ENCODE measurements at places on chromosomes 1 and 21.

DNA sequence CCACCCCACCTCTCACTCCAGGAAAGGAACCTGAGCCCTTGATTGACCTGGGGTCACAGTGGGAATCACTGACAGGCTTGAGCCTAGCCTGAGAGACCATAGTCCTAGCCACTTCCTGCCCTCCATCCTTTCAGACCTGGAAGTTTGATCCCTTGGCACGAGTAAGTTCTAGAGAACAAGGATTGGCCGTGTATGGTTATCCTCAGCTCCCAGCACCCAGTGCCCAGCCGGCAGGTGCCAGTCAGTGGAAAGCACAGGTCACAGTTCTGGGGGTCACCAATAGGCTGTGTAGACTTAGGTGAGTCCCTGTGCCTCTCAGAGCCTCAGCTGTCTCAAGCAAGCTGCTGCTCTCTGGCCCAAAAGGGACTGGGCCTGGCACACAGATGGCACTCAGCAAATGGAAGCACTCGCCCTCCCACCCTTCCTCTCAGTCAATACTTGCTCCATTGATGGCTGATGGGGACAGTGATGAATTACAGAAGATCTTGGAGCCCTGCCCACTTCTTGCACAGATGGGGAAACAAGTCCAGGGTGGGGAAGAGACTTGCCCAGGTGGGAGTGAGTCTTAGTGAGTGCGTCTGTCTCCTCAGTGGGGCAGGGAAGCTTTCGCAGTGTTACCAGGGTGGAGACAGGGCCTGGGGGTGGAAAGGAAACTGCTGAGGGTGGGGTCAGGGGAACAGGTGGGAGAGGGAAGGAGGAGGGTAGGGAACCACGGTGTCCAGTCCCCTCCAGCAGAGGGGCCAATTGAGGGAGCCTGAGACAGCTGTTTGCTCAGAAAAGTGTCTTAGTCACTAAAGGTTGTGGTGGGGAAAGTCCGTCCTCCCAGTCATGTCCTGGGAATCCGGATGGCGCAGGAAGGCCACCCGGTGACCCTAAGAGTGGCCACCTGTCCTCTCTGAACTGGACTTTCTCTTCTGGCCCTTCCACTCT lies 2.6 kb upstream of the KCNQ4 start:
- no peak for DNase-seq

GRCh38 chr21:38729754-38730379 lies 75.9 kb upstream of the ETS2 start:
- peak; percentile 54 for DNase-seq

DNA sequence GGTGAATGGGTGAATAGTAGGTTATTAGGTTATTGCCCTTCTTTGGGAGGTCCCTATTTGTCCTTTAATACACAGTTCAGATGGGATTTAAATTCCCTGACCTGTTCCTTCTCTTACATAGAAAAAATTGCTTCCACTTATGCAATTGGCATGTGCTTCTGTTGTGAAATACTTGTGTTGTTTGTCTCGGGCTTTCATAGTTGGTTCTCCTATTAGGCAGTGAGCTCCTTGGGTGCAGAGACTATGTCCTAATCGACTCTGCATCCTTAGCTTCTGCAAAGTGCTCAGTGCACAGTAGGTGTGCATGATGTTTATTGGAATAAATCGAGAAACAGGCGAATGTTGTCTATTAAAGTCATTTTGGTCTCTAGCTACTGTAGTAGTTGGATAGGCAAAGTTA lies 1.3 kb upstream of the PDE4B start:
- DNase-seq, result peak; percentile 72

DNA sequence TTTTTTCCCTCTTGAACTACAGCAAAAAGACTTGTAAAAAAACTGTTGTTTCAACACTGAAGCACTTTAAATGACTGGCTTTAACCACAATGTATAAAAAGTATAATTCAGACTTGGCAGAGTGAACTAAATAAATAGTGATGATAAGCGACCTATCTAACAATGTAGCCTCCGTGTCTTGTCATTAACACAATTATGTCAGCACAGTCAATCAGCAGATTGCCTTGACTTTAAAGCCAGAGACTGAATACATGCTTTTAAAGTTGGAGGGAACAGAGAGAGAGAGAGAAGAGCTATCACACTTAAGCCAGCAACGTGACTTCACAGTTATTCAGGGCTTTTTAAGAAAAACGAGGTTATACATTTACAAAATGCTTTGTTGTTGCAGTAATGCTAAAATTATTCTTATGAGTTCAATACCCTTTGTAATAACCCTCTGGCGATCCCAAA lies 378.1 kb downstream of the LMO4 start:
- peak; percentile 3 for DNase-seq

GRCh38 chr1:97647776-97648175 lies 273.1 kb downstream of the DPYD start:
- DNase-seq, result peak; percentile 72

DNA sequence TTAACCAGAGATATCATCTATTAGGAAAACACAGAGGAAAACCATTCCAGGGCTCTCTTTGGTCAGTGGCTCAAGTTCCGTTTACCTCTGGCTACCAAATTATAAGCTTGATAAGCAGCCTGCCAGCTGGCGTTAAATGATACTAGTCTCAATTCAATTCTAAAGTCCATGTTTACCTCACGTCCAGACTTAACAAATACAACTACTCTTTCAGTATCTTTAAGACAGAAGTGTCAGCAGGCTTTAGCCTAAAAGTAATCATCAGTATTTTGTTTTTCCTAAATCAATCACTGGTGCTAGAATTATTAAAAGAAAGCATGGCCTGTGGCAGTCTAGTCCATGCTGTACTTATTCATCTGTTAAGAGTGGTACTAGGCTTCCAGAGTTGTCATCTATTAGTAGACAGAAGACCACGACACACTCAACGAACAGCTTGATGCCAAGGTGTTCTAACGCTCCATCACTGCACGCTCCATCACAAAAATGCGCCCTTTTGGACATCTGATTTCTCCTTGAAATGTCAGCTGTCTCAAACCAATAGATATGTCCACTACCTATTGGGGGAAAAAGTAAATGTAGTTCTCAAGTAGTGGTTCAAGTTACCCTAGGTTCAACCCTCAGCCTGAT lies 1.5 kb downstream of the IVNS1ABP start:
- no peak for DNase-seq

DNA sequence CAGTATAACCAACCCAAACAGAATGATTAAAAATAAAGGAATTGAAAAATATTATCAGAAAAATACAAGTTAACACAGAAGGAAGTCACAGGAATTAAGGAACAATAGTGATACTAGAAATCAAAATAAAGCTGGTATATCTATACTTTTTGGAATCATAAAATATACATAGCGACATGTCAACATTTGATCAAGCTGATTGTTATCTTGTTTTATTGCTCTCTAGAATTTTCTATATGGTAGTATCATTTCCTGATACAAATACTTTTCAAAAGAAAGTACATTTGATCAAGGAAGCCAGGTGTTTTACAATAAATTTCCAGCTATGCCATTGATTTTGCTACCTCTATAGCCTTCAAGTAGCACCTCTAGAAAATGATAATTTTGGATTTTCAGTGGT lies 489.5 kb upstream of the PKN2 start:
- no peak for DNase-seq

- peak; percentile 83 for DNase-seq
These were observed 398.3 kb downstream of the KCNT2 start for GRCh38 chr1:196209983-196210382.

DNA sequence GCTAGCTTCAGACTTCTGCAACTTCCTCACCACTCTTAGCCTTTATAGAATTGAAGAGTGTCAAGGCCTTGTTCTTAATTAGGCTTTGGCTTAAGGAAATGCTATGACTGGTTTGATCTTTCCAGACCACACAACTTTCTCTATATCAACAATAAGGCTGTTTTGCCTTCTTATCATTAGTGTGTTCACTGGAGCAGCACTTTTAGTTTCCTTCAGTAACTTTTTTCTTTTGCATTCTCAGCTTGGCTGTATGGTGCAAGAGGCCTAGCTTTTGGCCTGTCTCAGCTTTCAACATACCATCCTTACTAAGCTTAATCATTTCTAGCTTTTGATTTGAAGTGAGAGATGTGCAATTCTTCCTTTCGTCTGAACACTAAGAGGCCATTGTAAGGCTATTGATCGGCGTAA lies 8.6 kb downstream of the PRKACB start:
- no peak for DNase-seq

- no peak for DNase-seq
These were observed 55.5 kb upstream of the DYNLT5 start for GRCh38 chr1:66696771-66697170.

- peak; percentile 79 for DNase-seq
These were observed 30.1 kb downstream of the ATF3 start for GRCh38 chr1:212638492-212639151.

DNA sequence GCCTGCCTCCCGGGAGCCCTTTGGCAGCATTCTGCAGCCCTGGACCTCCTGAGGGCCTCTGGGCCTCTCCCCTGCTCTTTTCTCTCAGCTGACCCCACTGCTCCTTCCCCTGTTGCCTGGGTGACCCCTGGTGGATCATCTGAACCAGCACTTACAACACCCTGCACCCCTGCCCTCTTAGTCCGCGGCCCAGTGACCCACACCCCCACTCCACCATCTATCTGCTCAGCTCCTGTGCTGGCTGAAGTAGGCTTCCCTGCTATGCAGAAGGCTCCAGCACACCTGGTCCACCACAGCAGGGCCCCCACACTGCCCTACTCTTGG lies 74.0 kb downstream of the DMRTA2 start:
- DNase-seq, result no peak

- DNase-seq, result peak; percentile 16
These were observed 57.3 kb downstream of the ZNF644 start for GRCh38 chr1:90964444-90965035.

- DNase-seq, result no peak
These were observed 34.1 kb downstream of the PDPN start for GRCh38 chr1:13617773-13618172.

- DNase-seq, result peak; percentile 4
These were observed 311.0 kb downstream of the MRPL39 start for GRCh38 chr21:25296252-25296651.

DNA sequence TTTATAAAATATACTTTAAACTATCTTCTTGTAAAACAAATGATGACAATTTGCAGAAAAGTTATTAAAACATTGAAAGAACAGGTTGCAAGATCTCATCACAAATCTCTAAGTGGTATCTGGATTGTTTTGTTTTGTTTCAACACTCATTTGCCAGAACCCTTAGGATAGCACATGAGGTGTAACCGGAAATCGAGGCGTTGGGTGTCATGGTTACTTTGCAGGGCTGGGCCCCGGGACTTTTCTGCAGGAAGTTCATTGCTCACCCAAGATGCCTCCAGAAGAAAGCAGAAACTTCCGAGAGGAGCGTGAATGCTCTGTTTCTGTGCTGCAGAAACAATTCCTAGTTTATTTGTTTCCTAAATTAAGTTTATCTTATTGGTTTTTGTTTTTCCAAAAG lies 2.5 kb downstream of the DISC1 start:
- no peak for DNase-seq

GRCh38 chr1:113929750-113930498 lies 800 bp downstream of the HIPK1 start:
- peak; percentile 51 for DNase-seq

DNA sequence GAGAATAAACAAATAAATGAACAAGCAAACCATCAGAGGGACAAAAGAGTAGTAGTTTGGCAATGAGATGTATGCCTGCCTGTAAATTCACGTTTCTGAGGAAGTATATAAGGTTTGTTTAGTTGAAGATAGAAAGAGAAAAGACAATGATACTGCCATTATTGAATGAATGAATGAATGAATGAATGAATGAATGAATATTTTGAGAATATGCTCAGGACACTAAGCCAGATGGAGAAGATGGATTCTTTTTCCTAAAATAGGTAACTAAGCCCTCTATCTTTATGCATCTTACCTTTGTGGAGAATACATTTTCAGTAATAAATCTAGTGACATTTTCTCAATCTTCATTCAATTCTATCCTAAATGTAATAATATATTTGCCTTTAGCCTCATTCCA lies 49.4 kb downstream of the SLC35A3 start:
- no peak for DNase-seq

- no peak for DNase-seq
These were observed 3.0 kb upstream of the SLC19A1 start for GRCh38 chr21:45545236-45545570.

DNA sequence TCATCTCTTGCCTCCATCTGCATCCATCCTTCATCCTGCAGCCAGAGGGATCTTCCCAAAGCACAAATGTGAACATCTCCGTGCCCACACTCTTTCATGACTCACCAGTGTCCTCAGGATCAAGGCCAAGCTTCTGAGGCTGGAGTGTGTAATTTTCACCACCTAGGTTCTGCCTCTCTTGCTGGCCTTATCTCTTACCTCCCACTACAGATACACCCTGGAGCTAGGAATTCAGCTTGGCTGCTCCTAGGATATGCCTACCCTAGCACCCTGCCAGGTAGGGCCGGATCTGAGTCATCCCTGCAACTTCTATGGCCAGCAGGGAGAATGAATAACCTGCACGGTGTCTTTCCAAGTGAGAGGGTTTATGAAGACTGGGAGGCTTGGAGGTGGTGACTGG lies 208.7 kb upstream of the CSF3R start:
- no peak for DNase-seq

- no peak for DNase-seq
These were observed 51.3 kb upstream of the SELENON start for GRCh38 chr1:25748531-25749205.

DNA sequence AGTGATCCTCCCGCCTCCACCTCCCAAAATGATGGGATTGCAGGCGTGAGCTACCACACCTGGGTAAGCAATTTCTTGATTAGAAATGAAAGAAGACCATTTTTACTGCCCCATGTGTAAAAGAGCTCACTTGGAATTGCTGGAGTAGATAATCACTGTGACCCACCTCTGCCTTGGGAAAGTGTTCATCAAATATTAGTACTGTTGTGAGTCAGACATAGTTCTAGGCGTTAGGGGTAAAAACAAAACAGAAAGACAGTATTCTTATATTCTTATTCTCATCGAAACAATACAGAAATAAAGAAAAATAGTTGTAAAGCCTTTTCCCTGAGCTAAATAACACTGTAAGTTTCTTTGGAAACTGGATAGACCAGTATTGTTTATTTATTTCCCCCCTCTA lies 36.2 kb downstream of the CELF3 start:
- DNase-seq, result peak; percentile 3

- no peak for DNase-seq
These were observed 12.0 kb upstream of the C1orf167 start for GRCh38 chr1:11749996-11750395.

GRCh38 chr1:244919320-244920282 lies 55.3 kb upstream of the HNRNPU start:
- no peak for DNase-seq

DNA sequence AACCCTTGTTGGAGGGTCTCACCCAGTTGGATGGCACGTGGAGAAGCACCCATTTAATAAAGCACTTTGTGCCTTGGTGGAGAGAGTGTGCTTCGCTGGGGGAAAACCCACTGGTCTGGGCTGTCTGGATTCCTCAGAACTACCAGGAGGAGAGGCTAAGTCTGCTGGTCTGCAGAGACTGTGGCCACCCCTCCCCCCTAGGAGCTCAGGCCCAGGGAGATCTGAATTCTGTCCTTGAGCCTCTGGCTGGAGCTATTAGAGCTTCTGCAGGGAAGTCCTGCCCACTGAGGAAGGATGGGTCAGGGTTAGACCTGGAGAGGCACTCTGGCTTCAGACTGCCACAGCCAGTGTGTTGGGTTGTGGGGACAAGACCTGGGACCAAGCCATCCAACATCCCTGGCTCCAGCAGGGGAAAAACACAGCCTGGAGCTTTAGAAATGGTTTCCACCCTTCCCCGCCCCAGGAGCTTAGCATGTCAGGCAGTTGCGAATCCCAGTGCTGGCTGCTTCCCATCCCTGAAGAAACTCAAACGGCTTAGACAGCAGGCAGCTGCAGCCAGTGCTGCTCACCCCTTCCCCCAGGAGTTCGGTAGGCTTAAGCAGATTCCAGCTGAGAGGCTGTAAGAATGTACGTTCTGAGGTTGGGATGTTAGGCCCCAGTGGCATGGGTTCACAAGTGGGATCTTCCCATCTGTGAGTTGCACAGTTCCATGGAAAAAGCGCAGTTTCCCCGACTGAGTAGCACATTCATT lies 288.3 kb downstream of the TGFB2 start:
- DNase-seq, result no peak
